Activated CD8-positive, alpha-beta memory T cell treated with anti-CD3 and anti-CD28 coated beads for 24 hours (primary cell): ENCODE measurements at places on chromosomes 5 and 9.
A peak's percentile ranks its signal among the peaks of the same experiment; 100 is the strongest.

DNA sequence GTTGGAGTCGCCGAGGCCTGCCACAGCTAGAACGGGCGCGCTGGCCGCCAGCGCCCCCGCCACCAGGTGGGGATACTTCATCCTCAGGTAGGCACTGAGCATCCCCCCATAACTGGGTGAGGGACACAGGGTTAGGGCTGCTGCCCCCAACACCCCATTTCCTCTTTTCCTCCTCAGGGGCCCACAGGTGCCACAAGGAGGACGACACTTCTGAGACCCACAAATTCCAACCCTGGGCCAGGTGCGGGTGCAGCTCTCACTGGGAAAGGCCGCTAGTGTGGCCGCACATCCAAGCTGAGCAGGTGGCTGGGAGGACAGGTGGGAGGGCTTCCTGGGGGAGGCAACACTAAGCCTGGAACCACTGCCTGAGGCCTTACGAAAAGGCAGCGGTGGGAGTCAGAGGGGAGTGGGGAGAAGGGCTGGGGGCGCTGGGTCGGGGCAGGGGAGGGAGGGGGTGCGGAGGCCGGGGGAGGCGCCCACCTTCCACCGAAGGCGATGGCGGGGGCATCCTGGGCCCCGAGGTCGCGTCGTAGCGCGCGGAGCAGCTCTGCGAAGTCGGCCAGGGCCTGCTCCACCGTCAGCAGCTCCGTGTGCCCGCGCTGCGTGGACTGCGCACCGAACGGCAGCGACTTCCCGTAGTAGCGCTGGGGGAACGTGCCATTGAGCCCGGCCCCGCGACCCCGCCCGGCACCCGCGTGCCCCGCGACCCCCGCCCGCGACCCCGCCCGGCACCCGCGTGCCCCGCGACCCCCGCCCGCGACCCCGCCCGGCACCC, 961 bp downstream of the DPP7 start:
- no peak for DNase-seq

DNA sequence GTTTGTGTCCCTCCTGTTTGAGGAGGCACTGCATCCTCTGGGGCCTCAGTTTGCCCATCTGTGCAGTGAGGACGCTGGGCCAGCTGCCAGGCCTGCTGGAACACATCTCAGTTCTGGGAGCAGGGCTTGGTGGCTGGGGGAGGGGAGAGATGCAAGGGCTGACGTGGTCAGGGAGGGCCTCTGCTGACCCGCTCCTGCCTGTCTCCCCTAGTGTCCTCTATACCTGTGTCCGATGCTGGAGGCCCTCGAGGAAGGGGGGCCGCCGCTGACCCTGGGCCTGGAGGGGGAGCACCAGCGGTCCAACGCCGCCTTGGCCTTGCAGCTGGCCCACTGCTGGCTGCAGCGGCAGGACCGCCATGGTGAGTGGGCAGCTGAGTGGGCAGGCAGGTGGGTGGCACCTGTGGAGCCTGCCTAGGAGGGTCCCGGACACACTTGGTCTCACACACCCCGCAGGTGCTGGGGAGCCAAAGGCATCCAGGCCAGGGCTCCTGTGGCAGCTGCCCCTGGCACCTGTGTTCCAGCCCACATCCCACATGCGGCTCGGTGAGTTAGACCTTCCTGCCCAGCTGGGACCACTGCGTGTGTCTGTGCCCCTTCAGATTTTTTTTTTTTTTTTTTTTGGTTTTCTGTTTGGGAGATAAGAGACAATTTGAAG, 5.8 kb downstream of the FPGS start:
- no peak for DNase-seq

DNA sequence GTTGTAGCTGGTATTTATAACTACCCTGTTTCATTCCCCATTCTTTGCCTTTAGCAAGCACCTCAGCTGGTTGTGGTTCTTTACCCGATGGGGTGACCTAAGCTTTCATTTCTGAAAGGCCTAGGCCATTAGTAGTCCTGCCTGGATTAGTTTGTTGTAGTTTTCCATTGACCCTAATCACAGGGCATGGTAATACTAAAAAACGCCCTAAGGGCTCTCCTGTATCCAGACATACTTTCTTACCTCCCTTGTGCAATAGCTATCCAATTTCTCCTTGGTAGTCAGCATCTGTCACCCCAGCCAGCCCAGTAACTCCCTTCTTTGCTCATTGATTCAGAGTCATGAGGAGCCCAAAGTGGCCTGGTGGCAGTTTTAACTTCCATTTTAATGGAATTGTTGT, 24.0 kb downstream of the TMOD1 start:
- no peak for DNase-seq

- DNase-seq: no peak
These were observed 19.2 kb downstream of the GCNT1 start for GRCh38 chr9:76478226-76478625.

GRCh38 chr5:50823568-50823967, 157.1 kb downstream of the PARP8 start:
- no peak for DNase-seq

DNA sequence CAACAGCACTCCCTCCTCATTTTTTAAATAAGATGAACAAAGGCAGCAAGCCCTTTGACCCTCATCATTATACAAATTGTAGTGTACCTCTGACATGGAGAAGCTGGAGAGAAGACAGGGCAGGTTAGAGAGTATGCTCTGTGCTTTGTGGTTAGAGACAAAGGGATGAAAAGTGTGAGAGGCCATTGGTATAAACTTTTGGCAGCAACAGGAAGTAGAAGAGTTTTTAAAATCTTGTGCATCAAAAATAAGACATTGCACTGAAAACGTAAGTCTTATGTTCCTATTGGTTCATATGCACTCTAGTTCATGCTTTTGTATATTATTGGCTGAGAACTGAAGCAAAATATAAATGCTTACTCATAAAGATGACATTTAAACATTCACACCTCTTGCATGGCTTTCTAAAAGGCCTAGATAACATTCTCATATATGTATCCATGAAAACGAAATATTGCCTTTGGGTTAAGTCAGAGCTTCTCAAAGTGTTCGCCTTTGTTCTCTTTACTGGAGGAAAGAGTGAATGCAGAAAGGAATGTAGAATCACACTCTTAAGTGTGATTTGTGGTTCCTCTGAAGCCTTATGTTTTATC, 158.0 kb downstream of the PALM2AKAP2 start:
- no peak for DNase-seq

DNA sequence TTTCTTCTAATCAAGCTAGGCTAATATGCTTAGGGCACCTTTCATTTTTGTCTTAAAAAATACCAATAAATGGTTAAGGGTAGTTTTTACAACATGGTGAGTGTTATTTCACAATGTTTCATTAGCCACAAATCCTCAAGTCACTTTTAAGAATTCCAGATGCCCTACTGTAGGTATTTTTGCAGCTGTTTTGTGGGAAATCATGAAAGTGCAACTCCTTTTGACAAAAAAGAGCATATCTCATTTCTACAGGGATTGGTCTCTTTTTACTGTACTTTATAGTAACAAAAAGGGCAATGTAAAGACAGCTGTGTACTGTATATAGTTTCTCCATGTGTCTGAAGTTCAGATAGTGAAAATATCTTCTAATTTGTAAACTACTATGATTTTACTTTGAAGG, 28.3 kb upstream of the GAS1 start:
- DNase-seq: no peak

GRCh38 chr9:112331674-112331952, 1.8 kb downstream of the PTBP3 start:
- DNase-seq: no peak

GRCh38 chr9:35790385-35791296, 750 bp upstream of the NPR2 start:
- DNase-seq: peak; percentile 76

GRCh38 chr5:142817949-142818431, 47.8 kb downstream of the ARHGAP26 start:
- DNase-seq: no peak

- DNase-seq: no peak
These were observed 122.5 kb upstream of the RASGRF2 start for GRCh38 chr5:80837679-80838078.

GRCh38 chr9:95803197-95803596, 72.3 kb upstream of the ERCC6L2 start:
- no peak for DNase-seq

- DNase-seq: no peak
These were observed 56.3 kb upstream of the ITGA1 start for GRCh38 chr5:52731274-52732027.

- no peak for DNase-seq
These were observed 31.9 kb downstream of the IRF1 start for GRCh38 chr5:132458651-132459030.

- no peak for DNase-seq
These were observed 225.0 kb downstream of the KCTD16 start for GRCh38 chr5:144395704-144396103.

DNA sequence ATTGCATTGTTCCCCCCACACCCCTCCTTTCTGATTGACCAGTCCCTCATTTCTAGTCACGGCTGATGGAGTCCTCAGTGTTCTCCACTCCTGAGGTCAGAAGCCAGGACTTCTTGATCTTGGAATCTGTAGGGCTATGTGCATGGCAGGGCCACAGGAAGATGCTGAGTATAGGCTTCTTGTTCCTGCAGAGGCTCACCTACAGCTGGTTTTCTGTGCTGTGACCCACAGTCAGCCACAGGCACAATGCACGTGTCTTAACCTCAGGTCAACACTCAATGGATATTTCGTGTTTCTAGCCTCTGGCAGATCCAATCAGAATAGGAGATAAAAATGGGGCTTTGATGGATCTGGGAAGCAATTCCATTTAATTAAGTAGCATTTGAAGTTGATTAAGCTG, 14.3 kb upstream of the CXCL14 start:
- no peak for DNase-seq

DNA sequence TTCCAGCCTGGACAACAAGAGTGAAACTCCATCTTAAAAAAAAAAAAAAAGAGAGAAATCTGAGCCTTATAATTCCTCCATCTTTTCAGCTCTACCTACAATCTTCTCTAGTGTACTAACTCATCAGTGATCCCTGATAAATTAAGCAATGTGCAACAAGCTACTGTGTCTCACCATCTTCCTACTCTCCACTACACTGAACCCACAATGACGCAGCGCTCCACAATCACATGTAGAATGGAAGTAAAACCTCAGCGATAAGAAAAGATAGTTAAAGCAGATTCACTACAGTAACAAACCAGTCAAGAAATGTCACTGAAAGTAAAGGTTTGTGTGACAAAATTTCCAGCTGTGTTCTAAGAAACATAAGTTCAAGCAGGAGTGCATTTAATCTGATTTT, 13.5 kb downstream of the ABCA1 start:
- no peak for DNase-seq

GRCh38 chr5:124973661-124974060, 227.2 kb upstream of the ZNF608 start:
- DNase-seq: no peak

- no peak for DNase-seq
These were observed 70.4 kb upstream of the DAP start for GRCh38 chr5:10831419-10831818.

DNA sequence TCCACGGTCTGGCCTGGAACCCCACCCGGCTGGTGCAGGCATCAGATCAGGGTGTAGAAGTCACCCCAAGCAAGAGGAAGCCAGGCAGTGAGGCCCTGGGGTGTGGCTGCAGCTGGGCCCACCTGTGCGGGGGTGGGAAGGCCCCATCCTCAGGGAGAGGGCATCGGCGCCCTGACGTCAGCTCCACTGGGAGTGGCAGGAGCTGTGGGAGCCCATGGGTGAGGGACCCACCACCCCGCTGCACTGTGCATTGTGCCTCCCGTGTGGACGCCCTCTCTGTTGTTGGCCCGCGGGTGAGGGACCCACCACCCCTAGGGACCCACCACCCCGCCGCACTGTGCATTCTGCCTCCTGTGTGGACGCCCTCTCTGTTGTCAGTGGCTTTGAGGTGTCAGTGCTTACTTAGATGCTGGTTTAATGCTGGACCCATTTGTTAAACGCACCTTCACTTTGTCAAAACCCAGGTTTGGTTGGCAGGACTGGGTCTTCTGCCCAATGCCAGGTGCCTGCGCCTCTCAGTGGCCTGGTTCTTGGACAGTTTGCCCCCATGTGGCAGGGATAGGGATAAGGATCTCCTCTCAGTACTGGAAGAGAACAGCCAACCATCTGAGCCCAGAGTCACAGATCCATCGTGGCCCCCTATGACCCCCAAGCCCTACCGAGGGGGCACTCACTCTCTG, 6.9 kb upstream of the EXOC3 start:
- DNase-seq: no peak

- DNase-seq: no peak
These were observed 269.9 kb downstream of the MEF2C start for GRCh38 chr5:88613051-88613450.

GRCh38 chr5:33999978-34000377, 7.9 kb downstream of the AMACR start:
- DNase-seq: no peak

DNA sequence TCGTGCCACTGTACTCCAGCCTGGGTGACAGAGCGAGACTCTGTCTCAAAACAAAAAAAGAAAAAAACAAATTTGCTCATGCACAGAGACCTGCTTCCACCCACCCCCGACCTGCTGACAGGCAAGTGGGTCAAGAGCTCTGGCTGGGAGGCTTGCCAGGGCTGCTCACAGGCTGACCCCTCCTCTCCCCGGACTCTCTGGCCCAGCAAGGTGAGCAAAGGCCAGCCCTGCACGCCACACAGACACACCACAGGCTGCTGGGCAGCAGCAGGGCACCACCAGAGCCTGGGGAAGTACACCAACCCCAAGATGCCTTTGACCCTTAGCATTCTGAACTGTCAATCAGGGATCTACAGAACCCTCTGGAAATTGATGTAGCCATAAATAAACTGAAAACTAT, 29.2 kb downstream of the NSUN2 start:
- DNase-seq: no peak

GRCh38 chr5:115389799-115390382, 93.4 kb upstream of the CCDC112 start:
- DNase-seq: no peak
